ENCODE measurements at places on chromosomes 12 and 14.

- DNase-seq, result no peak
These were observed 1.4 kb downstream of the HMGA2 start for GRCh38 chr12:65825507-65826352.

DNA sequence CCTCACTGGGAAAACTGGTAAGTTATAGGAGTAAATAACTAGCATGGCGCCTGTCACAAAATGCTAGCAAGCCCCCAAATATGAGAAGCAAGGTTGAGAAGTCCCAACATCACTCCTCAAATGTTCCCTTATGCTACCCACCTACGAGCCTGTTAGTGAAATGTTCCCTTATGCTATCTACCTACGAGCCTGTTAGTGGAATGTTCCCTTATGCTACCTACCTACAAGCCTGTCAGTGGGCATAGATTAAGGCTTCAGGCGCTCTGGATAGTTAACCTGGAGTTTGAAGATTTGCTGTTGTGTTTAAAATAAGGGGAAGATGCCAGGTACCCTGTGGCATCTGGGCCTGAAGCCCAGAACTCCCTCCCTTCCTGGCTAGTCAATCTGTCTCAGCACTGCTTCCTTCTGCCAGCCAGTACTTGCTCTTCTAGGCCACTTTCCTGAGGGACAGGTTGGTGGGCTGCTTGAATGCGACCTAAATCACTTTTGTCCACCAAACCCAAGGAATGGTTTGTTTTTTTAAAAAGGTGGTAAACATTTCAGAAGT is 67.1 kb upstream of the SINHCAF start:
- peak; percentile 80 for DNase-seq

GRCh38 chr14:88130057-88130432 is 125.1 kb downstream of the GPR65 start:
- no peak for DNase-seq

DNA sequence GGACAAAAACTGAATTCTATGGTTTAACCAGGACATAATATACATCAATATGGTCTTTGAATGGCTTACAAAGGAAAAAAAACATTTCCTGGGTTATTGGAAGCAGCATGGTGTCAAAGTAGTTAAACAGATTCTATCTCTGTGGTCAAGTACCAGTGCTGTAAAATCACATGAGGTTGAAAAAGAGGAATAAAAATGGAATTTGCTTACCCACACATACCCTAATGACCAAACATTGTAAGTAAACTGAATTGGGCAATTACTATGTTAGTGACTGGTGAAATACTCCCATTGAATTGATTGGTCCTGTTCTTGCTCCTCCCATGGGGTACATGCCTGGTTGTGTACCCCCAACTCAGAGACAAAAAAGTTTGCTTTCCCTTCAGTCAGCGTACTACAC is 19.6 kb downstream of the IFNG start:
- DNase-seq, result no peak

GRCh38 chr12:67702136-67702535 is 53.6 kb downstream of the DYRK2 start:
- DNase-seq, result no peak

GRCh38 chr12:49365542-49365941 is 1.7 kb upstream of the SPATS2 start:
- DNase-seq, result no peak

GRCh38 chr14:63435838-63436237 is 107.3 kb downstream of the PPP2R5E start:
- no peak for DNase-seq

DNA sequence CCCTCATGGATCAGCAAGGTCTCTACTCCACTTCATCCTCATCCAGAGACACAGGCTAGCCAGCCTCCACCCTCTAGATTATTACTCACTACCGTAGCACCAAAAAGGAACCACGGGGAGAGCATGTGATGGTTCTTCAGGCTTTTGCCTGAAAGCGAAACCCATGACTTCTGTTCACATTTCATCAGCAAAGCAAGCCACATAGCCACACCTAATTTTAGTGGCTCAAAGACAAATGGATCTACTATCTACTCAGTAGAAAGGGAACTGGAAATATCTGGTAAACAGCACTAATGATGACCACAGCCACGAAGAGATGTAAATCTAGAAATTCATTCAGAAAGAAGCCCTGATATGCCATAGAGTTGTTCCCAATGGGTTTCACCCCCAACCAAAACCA is 51.4 kb downstream of the VCPKMT start:
- no peak for DNase-seq

DNA sequence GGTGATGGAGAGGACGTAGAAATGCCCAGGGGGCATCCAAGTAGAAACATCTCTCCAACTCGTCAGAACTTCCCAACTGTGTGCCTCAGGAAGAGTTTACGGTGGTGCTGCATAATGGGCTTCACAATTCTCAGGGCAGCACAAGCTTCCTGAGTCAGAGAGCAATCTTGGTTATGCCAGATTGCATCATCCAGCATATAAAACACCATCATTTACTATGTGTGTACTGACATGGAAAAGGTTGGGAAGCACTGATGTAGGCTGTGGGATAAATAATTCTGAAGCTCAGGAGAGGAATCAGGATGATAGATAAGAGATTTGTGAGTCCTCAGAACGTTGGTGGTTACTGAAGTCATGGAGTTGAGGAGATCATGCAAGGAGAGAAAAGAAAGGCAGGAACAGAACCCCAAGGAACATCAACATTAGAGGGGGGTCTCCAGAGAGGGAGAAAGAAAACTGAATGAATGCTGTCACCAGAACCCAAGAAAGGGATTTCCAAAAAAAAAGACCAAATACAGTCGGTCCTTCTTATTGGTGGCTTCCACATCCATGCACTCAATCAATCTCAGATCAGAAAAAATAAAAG is 4.7 kb upstream of the NCKAP5L start:
- DNase-seq, result no peak

DNA sequence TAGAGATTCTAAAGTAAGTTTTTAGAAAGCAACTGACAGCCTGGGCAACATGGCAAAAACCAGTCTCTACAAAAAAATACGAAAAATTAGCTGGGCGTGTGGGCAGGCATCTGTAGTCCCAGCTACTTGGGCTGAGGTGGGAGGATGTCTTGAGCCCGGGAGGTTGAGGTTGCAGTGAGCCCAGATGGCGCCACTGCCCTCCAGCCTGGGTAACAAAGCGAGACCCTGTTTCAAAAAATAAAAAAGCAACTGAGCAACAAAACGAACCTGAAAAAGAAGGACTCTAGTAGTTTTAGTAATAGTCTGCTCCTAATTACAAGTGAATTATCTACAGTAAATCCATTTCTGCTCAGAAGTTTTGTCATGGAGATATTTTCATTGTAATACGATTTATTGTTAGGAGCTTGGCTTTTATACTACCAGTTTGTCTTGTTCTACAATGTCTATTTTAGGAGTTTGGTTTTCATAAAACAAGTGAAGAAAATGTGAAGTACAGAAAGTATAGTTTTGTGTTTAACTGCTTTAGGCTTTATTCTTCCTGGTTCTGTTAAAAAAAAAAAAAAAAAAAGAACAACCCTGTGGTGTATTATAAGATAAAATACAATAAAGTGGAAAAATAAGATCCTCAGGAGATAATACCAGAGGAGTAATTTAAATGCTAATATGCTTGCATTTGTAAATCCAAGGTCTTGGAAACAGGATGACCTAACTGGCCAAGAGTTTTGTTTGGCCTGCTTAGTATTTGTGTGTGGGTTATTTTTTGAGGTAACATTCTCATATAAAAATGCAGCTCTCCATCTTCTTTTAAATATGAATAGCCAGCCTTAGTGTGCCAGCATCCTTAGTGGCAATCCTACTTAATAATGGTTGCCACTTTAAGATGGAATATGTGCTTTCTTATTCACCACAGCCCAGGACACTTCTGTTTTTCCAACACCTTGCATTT is 2.8 kb downstream of the TMX1 start:
- no peak for DNase-seq

- DNase-seq, result no peak
These were observed 70.9 kb downstream of the STXBP6 start for GRCh38 chr14:24978862-24979724.

- DNase-seq, result no peak
These were observed 114.0 kb upstream of the SLC38A2 start for GRCh38 chr12:46486588-46486987.

DNA sequence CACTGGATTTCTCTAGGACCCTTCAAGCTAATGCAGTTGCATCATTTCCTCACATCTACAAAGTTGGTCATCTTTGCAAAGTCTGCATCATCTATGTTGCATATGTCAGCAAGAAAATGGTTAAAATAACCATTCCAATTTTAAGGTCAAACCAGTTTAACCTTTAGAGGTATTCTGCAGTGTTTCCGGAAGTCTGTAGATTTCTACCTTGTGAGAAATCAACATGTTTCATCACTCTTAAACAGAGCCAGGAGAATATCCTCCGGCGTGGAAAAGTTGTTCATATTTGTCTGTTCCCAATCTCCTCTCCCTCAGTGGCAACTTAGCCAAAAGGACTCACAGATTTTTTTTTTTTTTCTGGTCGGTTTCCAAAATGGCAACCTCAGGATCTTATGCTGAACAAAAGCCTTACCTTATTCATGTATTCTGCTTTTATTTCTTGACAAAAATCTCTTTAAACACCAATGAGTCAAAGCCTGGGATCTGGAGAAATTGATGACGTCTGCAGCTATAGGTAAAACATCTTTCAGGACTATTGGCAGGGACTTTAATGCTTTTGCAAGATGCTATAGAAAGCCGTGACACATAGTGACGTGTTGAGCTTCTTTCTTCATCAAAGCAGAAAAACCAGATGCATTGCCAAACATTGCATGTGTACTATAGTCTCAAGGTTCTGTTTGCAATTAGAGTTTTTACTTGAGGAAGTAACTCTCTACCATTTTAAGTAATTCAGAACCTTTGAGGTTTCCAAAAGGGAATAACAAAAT is 16.0 kb upstream of the CDK17 start:
- no peak for DNase-seq

GRCh38 chr14:96829791-96830190 is 32.6 kb downstream of the VRK1 start:
- DNase-seq, result no peak

DNA sequence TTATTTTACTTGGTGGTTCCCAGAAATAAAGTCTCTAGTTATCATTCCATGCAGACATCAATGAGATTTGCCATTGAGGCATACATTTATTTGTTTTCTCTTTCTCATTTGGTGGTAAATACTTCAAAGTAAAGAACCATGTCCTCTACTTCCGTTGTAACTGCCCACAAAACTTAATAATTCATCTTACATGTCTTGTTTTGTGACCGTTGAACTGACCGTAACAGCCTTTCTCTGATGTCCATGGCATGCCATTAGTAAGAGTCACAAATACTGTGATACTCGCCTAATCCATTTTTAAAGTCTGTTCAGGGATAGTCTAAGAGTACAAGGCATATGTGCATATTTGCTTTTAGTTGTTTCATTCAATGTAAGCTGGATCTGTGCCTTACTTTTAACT is 145.3 kb downstream of the ETV6 start:
- no peak for DNase-seq

DNA sequence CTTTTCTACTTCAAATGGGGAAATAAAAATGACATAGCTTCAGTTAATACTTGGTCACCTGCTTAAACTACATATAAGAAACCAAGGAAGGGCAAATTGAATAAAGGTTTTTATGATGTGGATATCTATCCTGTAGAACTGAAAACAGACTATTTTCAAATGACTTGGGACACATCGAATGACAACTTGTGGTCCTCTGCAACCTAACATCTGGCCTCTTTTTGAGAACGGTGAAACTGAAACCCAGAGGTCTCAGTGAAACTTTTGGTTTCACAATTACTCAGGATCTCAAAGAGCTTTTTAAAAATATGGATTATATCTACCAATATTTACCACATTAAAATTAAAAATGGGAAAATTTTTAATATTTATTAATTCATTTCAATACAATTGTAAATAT is 65.2 kb downstream of the PPP2R5E start:
- no peak for DNase-seq

DNA sequence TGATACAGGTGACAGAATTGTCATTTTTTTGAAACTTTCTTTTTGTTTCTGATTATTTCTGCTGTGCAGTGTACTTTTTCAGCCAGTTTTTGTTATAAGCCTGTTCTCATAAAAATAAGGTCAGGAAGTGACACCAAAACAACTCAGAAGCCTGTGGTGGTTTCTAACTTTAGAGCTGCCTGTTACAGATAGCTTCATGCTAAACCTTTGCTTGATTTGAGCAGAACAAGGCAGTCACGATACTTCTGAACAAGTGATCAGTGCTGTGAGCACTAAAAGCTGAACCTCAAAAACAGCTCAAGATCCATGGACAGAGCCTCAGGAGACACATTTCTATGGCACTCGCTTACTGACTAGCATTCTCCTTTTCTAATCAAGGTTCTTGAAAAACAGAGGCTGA is 82.0 kb downstream of the PRKCH start:
- no peak for DNase-seq

DNA sequence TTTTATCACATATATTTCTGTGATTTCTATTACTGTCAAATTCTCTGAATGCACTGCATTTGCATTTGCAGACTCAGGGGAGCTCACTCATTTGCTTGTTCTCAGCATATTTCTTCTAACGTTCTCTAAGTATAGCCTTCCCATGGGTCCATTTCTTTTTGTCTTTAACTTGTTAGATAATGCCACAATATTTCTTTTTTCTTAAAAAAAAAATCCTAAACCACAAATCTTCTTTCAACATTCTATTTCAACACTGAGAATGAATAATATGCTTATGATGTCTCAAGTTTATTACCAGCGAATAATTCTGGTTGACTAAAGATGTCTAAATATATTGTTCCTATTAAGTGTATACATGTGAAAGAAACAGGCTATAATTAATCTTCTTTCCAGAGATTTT is 200.2 kb downstream of the ANO6 start:
- DNase-seq, result no peak

DNA sequence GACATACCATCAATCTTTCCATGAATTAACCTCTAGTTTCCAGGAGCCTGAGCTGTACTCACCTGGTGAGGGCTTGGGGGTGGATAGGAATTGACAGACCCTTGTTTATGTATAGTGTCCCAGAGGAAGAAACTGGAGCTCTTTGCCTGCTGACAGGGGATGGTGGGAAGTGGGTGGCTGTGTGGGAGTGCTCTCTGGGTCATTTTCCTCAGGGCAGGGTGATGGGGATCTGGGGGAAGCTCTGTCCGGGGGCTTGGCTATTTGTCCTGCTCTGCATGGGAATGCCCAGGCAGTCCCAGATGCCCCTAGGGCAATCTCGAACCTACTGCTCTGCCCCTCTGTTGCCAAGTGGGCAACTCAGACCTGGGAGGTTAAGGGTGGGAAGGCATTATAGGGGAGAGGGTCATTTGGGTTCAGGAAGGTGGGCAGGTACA is 21.8 kb upstream of the DHRS2 start:
- no peak for DNase-seq

GRCh38 chr12:130155416-130156073 is 6.7 kb upstream of the FZD10 start:
- DNase-seq, result no peak
